ENCODE measurements at places on chromosomes 2 and 18. TPM values are rescaled to one million over a fixed set of nuclear protein-coding genes. Genes with fewer than 3 reads are reported as not detected.

- DNase-seq = no peak
These were observed 41.5 kb downstream of the ARHGAP25 start for GRCh38 chr2:68776124-68776523.

GRCh38 chr18:72160510-72161445 is 383.4 kb downstream of the CBLN2 start:
- DNase-seq = no peak

DNA sequence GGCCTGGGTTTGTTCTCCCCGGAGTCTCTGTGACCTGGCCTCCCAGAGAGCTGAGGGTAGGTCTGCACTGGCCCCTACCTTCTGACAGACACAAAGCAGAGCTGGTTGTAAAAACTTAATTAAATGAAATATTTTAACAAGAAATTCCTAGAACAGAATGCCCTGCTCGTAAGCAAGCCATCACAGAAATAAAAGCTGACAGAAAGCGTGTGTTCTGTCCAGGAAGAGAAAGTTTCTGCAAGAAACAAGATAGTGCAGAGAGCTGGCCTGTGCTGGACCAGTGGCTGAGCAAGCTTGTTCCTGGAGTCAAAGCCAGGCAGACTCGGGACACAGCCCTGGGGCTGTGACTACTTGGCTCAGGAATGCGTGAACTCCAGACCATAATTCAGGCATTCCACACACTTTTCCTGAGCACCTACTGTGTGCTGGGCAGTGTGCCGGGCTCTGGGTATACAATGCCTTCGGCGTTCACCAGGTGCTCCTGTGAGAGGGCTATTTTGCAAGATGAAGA is 51.6 kb downstream of the APOB start:
- DNase-seq = no peak

DNA sequence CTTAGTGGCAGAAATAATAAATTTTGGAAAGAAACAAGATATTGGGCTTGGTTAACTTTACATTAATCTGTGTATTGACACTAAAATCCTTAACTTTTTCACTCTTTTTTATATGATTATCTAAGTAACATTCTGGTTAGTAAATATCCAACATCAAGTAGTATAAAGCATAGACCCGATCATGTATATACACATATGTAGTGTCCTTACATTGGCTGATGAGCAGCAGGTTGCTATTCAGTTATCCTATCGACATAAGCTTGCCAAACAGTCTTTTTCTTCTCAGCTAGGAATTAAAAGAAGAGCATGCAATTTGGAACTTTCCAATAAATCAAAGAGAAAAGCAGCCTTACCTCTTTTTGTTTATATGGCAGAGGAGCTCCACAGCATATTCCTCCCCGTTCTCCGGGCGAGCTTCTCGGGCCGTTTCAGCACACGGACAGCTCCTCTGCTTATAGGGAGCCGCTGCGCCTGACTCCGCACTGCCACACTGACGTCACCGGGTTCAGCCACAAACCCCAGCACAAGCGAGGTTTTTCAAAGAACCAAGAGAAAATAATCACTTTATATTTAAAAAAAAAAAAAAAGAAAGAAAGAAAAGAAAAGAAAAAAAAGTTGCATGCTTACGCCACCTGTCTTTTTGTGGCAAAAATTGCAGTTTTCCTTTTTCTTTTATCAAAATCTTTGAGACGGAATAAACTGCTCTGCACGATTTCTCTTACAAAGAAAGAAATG is at the start of gene SCG2:
Gene SCG2, minus strand, starts transcription at position 430 of the 735 bp plus-strand sequence. CDS start 3,079 bp downstream, outside the sequence.
- DNase-seq = peak; percentile 71

DNA sequence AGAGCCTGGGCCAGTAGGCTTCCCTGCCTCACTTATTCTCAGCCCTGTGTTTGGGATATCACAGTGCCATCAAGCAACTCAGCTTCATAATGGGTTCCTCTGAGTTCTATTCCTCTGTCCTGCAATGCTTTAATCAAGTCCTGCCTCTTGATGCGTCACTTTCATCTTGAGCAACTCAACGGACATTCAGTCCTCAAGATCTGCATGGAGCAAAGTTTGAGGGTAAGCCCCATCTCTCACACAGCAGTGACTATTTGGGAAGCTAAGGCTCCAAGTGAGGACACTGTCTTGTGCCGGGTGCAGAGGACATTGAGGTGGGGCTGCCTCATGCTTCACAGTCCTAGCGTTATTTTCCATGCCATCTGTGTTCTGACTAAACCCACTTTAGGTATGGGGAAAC is 50.9 kb upstream of the PLB1 start:
- no peak for DNase-seq

- DNase-seq = no peak
These were observed 291.5 kb downstream of the ZNF516 start for GRCh38 chr18:76203552-76203951.

DNA sequence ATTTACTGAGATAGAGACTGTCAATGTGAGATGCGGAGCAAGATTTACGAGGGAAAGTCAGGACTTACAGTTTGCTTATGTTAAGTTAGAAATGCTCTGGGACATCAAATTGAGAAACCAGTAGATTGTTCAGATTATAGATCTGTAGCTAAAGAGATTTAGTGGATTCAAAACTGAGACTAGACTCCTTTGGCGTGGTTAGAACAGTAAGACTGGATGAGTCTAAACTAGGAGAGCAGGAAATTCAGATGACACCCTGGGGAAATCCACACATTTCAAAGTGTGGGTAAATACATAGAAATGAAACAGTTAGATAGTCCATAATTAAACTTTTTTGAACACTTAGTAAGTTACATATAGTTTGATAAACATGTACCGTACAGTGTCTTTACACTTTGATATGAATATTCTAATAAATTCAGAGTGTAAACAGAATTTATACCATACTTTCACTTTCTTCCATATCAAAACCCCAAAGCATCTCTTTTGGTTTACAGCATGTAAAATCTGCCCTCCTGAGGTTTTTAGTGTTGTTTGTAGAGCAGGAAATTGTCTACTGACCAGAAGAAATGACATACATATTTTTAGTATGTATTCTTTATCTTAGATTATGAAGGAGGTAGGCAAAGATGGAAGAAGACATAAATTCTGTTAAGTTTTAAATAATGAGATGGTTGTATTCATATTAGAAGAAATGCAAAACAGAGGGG is 231.5 kb downstream of the NYAP2 start:
- no peak for DNase-seq

DNA sequence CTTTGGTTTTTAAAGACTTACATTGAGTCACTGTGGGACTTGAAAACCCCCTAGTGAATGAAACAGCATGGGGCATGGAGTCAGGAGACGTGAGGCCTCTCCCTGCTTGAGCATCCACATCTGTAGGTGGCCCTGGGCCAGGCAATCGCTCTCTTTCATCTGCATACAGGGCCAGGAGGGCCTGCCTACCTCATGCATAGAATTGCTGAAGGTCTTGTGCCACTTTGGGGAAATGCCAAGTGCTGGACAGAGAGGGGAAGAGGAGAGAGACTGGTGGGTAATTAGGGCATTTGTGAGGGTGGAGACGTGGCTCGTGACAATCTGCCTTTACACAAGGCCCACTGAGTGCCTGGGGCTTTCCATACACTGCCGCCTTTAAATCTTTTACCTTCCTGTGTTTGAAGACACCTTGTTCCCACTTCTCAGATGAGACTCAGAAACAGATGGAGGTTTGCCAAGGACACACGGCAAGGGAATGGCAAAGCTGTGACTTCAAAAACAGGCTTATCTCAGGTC is 322.2 kb upstream of the HS6ST1 start:
- no peak for DNase-seq

DNA sequence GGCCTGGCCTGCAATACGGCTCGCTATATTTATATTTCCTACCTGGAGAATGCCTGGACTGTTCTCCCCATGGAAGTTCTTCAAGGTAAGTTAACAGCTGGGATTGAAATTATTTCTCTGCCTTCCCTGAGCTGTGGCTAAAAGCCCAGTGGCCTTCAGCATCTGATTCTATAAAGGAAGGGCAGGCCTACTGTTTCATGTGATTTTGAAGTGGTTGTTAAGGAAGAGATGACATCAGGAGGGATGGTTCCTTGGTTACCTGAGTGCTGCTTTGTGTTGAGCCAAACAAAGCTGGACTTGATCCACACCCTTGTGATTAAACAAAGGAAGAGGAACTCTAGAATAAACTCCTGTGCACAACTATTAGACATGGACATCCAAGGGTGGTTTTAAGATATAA is 61.6 kb downstream of the MFSD6 start:
- no peak for DNase-seq

DNA sequence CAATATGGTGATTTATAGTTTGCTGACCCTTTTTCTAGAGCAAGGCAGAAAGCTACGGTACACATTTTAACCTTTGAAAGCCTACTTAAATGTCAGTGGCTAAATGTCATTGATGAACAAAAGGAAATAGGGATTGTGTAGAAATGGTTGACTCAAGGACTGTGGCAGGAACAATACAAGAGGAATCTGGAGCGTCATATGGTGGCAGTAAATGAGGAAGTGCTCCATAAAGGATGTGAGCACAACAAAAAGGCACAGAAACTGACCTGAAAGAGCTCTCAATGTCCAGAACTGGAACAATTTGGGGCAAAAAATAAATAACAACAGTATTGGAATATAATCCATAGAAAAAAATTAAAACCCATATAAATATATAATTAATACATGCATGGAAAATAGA is 443.9 kb upstream of the VRK2 start:
- no peak for DNase-seq

- no peak for DNase-seq
These were observed 200.4 kb downstream of the NR4A2 start for GRCh38 chr2:156132130-156132529.

DNA sequence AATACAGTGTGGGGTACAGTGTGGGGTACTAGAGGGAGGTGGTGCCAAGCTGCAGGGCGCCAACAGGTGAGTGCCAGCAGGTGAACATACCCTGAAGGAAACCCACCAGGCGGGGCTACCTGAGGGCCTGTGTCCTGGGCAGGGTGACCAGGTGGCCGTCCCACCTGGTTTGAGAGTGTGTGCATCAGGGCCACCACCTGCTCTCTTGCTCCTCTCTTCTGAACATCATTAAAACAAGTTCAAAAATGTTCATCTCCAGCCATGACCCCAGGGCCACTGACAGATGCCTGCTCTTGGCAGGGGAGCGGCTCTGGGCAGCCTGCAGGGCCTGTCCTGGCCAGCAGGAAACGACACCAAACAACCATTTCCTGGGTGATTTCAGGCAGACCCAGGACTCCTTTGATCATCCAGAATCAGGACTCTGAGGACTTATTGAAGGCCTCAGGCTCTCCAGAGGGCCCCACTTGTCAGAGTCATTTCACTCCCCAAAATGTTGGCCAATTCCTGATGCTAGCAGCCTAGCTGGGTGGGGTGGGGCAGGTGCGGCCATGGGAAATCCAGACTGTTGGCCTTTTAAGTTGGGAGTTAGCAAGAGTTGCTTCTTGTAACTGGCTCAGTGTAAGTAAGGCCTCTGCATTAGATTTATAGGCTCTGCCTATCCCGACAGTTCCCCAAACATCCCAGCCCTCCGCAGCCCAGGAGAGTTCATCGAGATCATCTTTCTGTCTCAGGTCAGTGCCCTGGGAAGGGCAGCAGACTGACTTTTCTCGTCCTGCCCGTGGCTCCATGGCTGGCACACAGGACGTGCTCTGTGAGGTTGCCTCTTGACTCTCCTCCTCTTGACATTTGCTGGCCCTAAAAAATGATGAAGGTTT is 111.5 kb upstream of the ZNF236 start:
- no peak for DNase-seq

GRCh38 chr2:239151201-239152131 is 249.4 kb downstream of the HDAC4 start:
- DNase-seq = no peak

DNA sequence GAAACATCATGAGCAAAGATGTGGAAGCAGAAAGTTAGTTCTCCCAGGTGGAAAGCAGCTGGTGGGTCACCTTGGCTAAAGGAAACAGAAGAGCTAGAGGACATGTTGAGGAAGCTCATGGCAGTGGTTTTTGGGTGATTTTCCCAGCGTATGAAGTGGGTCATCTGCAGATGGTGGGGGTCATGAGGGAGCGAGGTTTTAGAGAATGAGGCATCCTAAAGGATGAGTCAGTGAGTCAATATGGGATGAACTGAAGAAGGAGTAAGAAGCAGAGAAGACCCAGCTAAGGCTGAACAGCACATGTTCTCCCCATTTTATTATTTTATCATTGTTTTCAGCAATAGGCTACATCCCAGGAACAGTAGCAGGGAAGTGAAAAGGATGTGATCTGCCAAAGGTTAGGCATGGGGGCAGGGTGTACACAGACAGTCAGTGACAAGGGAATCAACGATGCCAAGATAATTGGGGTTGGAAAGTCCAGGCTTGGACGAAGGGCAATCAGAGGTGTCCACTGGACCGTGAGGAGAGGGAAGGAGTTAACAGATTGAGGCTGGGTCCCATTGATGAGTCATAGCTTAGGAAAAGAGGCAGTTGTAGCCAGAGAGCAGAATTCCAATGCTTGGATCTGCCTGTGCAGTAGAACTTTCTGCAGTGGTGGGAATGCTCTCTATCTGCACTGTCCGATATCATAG is 289.3 kb upstream of the RAB12 start:
- no peak for DNase-seq

- no peak for DNase-seq
These were observed 85.2 kb upstream of the FN1 start for GRCh38 chr2:215521031-215521430.

DNA sequence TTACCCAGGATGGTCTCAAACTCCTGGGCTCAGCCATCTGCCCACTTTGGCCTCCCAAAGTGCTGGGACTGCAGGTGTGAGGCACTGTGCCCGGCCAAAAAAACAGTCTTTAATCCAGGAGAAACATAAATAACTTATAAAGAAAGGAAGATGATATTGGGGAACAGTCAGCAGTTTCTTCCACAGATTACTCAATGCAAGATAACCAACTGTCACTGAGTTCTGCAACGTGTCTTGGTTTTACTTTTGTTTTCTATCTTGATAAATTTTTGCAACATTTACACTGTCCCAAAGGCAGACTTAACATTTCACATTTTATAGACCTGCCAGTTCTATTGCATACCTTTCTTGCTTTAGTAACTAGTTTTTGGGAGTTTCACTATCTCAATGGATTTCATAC is 71.1 kb downstream of the ANKRD44 start:
- no peak for DNase-seq

DNA sequence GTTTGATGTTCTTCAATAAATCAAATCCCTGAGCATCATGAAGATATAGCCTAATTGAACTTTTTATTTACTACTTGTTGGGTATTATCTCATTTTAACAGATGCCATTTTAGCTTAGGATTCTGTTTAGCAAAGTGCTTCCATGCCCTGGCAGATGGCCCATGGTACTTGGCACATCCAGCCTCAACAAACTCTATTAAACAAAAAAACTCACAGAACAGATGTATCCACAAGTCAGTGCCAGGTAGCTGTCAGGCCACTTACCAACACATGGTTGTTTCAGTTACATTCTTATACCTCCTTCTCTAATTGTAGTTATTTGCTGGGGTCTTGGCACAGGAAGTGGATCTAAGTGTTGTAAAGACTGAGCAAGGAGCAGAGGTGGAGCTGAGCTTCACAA is 29.6 kb downstream of the GAD1 start:
- DNase-seq = no peak

The LCT gene
- total RNA-seq = 0.16 TPM

The CDKL4 gene
- not detected for total RNA-seq

The CHRND gene
- not detected for total RNA-seq

The LRATD1 gene
- not detected for total RNA-seq

The GNAL gene
- 0.21 TPM for total RNA-seq

The TUBA4B gene
- total RNA-seq = not detected

The TFPI gene
- total RNA-seq = 0.21 TPM

All from activated CD4-positive, alpha-beta T cell treated with anti-CD3 and anti-CD28 coated beads for 36 hours (primary cell).